ENCODE measurements at places on chromosomes 2 and 18.

GRCh38 chr2:218317835-218318234, 25.5 kb upstream of the TMBIM1 start:
- no peak for DNase-seq

DNA sequence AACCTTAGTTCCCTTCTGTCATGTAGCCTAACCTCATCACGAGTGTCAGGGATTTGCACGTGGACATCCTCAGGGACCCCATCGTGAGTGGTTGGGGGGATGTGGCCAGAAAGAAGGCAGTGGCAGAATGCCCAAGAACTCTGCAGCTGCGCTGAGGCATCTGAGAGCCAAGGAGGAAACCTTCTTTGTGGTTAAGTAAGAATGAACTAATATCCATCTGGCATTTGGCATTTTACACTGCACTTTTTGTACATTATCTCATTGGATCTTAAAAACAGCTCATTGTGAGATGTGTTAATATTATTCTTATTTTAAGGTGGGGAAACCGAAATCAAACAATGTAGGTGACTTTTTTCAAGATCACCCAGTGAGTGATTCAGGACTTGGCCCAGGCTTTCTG, 32.6 kb upstream of the APCDD1 start:
- no peak for DNase-seq

DNA sequence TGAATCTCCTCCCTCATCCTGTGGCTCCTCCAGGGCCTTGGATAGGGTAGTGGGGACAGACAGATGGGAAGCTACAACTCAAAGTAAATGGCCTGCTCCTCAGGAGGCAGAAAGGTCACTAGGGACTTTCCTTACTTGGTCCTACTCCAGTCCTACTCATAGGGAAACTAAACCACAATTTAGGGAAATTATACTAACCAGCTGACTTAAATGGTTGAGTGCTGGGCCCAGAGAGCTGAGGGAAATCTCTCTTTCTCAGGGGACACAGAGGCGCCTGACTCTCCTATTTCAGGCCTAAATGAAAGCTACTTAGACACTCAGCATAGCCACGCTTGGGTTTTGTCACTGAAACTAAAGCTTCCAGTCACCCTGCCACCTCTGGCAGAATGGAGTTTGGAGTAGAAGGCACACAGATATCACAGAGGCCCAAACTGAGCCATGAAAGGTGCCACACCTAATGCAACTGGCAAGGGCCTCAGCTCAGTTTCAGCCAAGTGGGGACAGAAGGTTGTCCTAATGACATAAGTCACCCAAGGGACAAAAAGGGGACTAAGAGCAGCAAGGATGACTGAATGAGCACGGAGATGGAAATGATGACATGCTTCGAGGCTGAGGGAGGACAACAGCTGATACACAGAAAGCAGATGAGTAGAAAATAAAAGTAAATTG, 24.0 kb downstream of the CERKL start:
- no peak for DNase-seq

GRCh38 chr18:35484034-35484433, 13.7 kb downstream of the INO80C start:
- DNase-seq, result no peak

DNA sequence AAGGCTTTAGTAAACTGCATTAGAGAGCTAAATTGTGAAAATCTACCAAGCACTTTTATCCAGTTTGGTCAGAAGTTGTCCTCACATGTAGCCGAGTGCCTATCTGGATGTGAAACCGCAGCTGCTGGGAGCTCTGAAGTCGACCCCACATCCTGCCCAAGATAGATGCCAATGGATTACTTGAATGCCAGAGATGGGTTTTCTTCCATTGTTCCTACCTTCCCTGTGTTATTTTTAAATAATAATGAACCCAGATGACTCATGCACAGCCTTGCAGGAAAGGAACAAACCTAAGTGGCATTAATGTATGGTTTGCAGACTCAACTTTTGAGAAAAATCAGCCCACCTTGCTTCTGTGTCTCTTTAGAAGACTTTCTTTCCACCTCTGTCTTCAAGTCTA, 408.5 kb downstream of the FBXO15 start:
- DNase-seq, result no peak

GRCh38 chr18:54109131-54109683, 115.3 kb downstream of the MBD2 start:
- DNase-seq, result no peak

DNA sequence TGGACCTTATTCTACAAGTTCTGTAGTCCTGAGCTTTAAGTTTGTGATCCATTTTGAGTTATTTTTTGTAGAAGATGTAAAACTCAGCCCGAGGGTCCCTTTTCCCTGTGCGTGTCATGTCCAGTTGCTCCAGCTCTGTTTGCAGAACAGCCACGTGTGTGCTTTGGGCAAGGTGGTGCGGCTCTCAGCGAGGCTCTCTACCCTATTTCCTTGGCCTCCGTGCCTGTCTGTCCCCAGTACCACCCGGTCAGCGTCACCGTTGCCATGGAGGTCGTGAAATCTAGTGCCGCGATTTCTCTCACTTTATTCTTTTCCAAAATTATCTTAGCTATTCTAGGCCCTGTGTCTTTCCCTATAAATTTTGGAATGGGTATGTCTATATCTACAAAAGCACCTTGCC, 141.0 kb upstream of the CTDP1 start:
- no peak for DNase-seq

- no peak for DNase-seq
These were observed 250.0 kb upstream of the SLC39A10 start for GRCh38 chr2:195406886-195407603.

DNA sequence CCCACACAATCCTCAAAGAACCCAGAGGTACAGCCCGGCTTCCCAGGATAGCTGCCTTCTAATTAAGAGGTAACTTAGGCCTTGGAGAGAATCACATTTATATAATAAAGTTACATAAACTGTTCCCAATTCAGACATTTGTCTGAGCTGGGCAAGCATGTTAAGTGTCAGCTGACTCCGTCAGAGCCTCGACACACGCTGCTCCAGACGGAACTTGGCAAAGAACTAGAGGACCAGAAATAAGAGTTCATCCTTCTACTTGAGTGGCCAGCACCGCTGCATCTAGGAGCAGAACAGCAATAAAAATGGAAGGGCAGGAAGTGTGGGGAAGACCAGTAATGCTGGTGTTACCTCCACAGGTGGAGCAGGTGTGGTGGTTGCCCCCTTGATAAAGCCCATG, 80.5 kb downstream of the MYO5B start:
- no peak for DNase-seq

GRCh38 chr2:162686336-162686735, 152.2 kb downstream of the KCNH7 start:
- no peak for DNase-seq

GRCh38 chr2:197890168-197890567, 85.8 kb downstream of the PLCL1 start:
- no peak for DNase-seq

- DNase-seq, result no peak
These were observed 109.4 kb downstream of the KCTD1 start for GRCh38 chr18:26438980-26439379.

DNA sequence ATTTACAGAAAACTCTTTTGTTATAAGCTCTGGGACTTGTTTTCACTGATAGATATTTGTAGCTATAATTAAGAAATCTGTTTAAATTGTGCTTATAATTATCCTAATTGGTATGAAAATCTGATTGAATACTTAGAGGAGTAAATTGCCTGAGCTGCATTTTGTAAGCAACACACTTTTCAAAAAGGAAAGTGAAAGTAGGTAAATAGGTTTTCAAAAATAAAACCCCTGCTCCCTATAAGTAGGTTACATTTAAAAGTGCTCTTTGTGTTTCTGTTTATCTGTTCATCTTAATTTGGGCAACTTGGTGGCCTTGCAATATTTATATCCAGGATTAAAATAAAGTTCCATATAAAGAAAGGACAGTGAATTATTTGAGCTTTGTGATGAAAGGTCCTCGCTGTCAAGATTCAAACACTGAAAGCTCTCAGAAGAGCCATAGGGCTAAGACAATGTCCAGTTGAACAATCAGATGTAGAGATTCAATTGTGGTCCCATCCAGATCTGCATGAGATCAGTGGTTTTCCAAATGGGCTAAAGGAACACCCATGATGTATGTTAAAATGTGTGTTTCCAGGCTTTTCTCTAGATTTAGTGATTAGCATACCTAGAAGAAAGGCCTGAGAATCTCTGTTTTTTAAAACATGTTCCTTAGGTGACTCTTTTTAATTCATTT, 371.6 kb downstream of the RPRM start:
- DNase-seq, result no peak
